ENCODE measurements at places on chromosomes 7 and 10.
A peak's percentile ranks its signal among the peaks of the same experiment; 100 is the strongest.

- H3K4me1 ChIP-seq: no peaks in the 10 kb centered on the region
- DNase-seq: no peak
- no peak overlapping the region for H3K4me3 ChIP-seq
- no peaks in the 10 kb centered on the region for H3K27me3 ChIP-seq
Observed at GRCh38 chr10:55214608-55215007, 413.6 kb upstream of the PCDH15 start.

- no peaks in the 10 kb centered on the region for H3K27me3 ChIP-seq
- no peaks in the 10 kb centered on the region for H3K4me1 ChIP-seq
- no peak for DNase-seq
- H3K36me3 ChIP-seq: no peaks in the 10 kb centered on the region
- H3K27ac ChIP-seq: no peak overlapping the region
Observed at GRCh38 chr7:152723364-152723763, 36.2 kb upstream of the ACTR3B start.

DNA sequence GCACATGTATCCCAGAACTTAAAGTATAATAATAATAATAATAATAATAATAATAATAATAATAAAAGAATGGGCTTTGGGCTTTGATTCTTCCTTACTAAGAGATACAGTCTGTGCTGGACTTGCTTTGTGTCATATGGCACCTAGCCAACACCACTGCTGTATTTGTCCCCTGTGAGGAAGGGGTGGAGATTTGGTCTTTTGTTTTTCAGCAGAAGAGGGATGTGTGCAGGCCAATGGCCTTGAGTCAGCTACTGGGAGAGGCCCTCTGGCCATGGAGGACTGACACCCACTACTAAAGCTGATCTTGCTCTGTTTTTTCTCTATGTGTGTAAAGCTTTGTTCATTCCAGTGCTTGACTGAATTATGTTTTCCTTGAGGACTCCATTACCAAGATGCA lies 573.0 kb upstream of the PCDH15 start:
- no peak overlapping the region for H3K4me3 ChIP-seq
- H3K36me3 ChIP-seq: no peaks in the 10 kb centered on the region
- H3K27ac ChIP-seq: peak overlapping the region; percentile 75

GRCh38 chr10:45592926-45593325 lies 79.6 kb downstream of the ZFAND4 start:
- peaks cover 39% of the 10 kb centered on the region for H3K4me1 ChIP-seq
- peaks cover 10% of the 10 kb centered on the region for H3K36me3 ChIP-seq
- H3K27ac ChIP-seq: no peak overlapping the region

DNA sequence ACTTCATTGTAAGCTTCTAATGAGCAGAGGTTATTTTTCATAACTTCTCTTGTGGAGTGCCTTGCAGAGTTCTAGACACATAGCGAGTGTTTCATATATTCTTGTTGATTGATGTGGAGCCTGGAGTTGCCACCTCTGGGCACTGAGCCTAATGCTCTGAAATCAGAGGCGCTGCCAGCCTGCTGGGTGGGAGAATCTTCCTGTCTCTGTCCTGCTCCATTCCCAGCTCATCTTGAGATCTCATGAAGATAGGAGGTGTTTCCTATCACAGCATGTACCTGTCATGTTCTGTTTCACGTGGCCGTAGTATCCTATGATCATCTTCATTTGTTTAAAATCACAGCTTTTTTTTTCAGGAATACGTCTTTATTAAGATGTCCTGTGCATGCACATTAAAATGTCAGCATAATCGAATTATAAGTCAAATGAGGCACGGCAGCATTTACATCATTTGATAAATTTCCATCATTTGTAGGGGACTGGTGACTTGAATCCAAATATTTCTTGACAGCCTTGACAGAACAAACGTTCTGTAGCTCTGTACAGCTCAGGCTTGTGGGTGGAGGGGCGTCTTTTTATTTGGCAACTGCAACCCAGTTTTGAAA lies 393.0 kb downstream of the PHTF2 start:
- no peaks in the 10 kb centered on the region for H3K27me3 ChIP-seq
- H3K27ac ChIP-seq: no peak overlapping the region
- no peak overlapping the region for H3K4me3 ChIP-seq
- H3K36me3 ChIP-seq: no peaks in the 10 kb centered on the region
- no peak for DNase-seq

GRCh38 chr10:47243791-47244190 lies 56.2 kb upstream of the GDF10 start:
- H3K36me3 ChIP-seq: no peaks in the 10 kb centered on the region
- peaks cover 73% of the 10 kb centered on the region for H3K27me3 ChIP-seq
- no peak overlapping the region for H3K27ac ChIP-seq

- no peak overlapping the region for H3K4me3 ChIP-seq
- H3K36me3 ChIP-seq: no peaks in the 10 kb centered on the region
- H3K27ac ChIP-seq: no peak overlapping the region
- no peaks in the 10 kb centered on the region for H3K27me3 ChIP-seq
- no peaks in the 10 kb centered on the region for H3K4me1 ChIP-seq
Observed at GRCh38 chr7:6092953-6093354, 61.8 kb downstream of the ANKRD61 start.

GRCh38 chr7:101884671-101885596 lies 67.5 kb downstream of the CUX1 start:
- H3K4me3 ChIP-seq: no peak overlapping the region
- H3K4me1 ChIP-seq: peaks cover 74% of the 10 kb centered on the region
- H3K27ac ChIP-seq: peak overlapping the region; percentile 69
- no peaks in the 10 kb centered on the region for H3K36me3 ChIP-seq
- no peaks in the 10 kb centered on the region for H3K27me3 ChIP-seq
- no peak for DNase-seq

GRCh38 chr10:29163746-29164145 lies 125.1 kb upstream of the LYZL1 start:
- H3K27ac ChIP-seq: no peak overlapping the region
- H3K27me3 ChIP-seq: no peaks in the 10 kb centered on the region
- H3K36me3 ChIP-seq: no peaks in the 10 kb centered on the region
- DNase-seq: no peak
- H3K4me3 ChIP-seq: no peak overlapping the region

- H3K4me3 ChIP-seq: no peak overlapping the region
- no peak overlapping the region for H3K27ac ChIP-seq
- H3K4me1 ChIP-seq: peaks cover 4% of the 10 kb centered on the region
Observed at GRCh38 chr10:7417807-7418206, 7.0 kb upstream of the SFMBT2 start.

- H3K27ac ChIP-seq: no peak overlapping the region
- no peaks in the 10 kb centered on the region for H3K36me3 ChIP-seq
- no peak for DNase-seq
- H3K4me1 ChIP-seq: no peaks in the 10 kb centered on the region
- H3K27me3 ChIP-seq: no peaks in the 10 kb centered on the region
Observed at GRCh38 chr7:108839076-108839475, 269.4 kb downstream of the DNAJB9 start.

DNA sequence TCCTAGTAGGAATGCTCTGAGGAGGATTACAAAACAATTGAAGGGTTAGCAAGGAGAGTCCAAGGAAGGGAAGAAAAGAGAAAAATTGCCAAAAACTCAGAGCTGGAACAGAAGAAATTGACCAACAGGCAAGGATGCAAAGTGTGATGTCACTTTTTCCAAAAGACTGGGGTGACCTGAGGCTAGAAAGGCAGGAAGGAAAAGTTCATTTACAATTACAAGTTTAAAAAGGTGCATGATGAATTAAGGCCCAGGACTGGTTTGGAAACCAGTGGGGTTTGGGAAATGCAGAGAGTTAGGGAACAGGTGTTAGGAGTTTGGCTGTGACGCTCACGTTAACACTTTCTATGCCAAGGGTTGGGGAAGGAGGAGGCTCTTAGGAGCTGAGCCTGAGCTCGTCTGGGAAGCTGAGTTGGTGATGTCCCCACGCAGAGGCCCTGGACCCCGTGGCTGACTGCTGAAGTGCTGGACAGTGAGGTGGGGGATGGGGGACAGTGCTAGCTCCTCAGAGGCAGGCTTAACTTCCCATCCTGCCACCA lies 92.6 kb upstream of the PODXL start:
- peaks cover 25% of the 10 kb centered on the region for H3K4me1 ChIP-seq
- peak overlapping the region; percentile 58 for H3K27ac ChIP-seq
- no peak for DNase-seq
- no peaks in the 10 kb centered on the region for H3K27me3 ChIP-seq
- H3K4me3 ChIP-seq: no peak overlapping the region

DNA sequence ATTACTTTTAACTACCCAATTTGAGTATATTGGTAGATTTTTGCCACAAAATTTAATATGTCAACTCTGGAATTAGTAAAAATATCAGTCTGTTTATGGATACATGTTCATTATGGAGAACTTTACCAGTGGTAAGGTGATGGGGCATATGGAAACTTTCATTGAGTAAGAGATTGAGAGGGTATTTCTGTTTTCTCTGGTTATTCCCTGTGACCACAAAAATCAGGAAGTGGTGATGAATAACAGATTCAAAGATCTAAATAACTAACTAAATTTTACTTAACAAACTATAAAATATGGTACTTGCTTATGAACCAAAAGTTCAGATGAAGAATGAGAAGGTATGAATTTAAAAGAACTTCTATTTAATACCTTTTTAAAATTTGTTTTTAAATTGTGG lies 22.1 kb upstream of the STEAP4 start:
- no peak overlapping the region for H3K4me3 ChIP-seq
- H3K27ac ChIP-seq: peak overlapping the region; percentile 45
- no peaks in the 10 kb centered on the region for H3K36me3 ChIP-seq
- peaks cover 8% of the 10 kb centered on the region for H3K4me1 ChIP-seq

DNA sequence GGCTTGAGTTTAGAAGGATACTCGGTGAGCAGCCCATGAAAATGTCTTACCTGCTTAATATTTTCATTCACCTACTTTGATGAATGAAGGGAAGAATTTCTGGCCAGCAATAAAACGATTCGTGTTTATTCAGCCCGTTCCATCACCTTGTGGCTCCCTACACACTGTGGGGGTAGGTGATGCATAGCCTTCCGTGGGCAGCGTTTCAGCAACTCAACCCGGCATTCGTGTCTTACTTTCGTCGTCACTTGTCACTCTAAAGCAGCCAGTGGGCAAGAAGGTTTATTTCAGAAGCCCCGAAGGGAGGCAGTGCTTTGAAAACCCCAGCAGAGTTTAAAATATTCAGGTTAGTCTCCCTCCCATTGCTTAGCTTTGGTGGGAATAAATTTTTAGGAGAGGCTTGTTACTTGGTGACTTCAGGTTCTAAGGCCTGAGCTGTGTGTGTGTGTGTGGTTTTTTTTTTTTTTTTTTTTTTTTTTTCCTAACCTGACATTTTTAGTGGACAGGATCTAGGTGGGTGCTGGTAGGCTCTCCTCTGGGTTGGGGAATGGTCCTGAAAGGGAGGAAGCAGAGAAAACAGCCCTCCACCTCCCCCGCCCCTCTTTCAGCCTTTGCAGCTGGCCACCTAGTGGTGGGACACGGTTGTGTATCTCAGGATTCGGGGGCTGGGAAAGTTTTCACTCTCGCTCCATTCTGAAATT lies 1.8 kb downstream of the GRK5 start:
- H3K4me1 ChIP-seq: peaks cover 79% of the 10 kb centered on the region
- peaks cover 7% of the 10 kb centered on the region for H3K36me3 ChIP-seq
- peak; percentile 75 for DNase-seq
- H3K4me3 ChIP-seq: peak overlapping the region; percentile 97
- H3K27me3 ChIP-seq: no peaks in the 10 kb centered on the region

- H3K36me3 ChIP-seq: peaks cover 46% of the 10 kb centered on the region
- H3K4me3 ChIP-seq: no peak overlapping the region
- H3K4me1 ChIP-seq: peaks cover 4% of the 10 kb centered on the region
- DNase-seq: no peak
- no peak overlapping the region for H3K27ac ChIP-seq
Observed at GRCh38 chr10:412109-412508, 276.9 kb downstream of the ZMYND11 start.

- peaks cover 76% of the 10 kb centered on the region for H3K4me1 ChIP-seq
- H3K4me3 ChIP-seq: no peak overlapping the region
- H3K27ac ChIP-seq: no peak overlapping the region
- no peaks in the 10 kb centered on the region for H3K36me3 ChIP-seq
Observed at GRCh38 chr10:132562177-132562915, 24.8 kb downstream of the INPP5A start.

GRCh38 chr7:43309706-43310022 lies 197.2 kb downstream of the HECW1 start:
- H3K36me3 ChIP-seq: no peaks in the 10 kb centered on the region
- peaks cover 22% of the 10 kb centered on the region for H3K27me3 ChIP-seq
- no peak overlapping the region for H3K27ac ChIP-seq

DNA sequence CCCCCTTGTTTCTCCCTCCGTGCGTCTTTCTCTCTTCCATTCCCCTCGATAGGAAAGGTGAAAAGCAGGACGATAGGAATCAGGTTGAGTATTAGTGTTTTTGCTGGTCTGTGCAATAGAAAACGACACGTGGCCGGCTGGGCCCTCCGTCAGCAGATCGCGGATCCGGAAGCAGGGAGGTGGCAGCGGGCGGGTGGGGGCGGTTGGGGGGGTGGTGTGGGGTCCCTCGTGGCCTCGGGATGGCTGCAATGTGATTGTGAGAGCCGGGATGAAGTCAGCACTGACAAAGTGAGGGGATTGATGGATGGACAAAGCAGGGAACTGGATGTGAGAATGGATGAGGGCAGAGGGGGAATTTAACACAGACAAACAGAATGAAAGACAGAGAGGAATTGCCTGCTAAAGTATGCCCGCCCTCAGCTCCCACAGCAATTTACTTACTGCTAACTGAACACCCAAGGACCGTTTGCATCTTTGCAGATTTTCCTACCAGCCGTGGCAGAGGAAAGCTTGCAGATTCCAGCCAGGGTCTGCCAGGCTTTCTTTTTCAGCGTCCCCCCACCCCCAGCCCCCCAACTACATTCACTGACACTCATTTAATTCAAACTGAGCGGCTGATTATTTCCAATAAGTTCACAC lies 280.9 kb downstream of the LRMDA start:
- H3K4me3 ChIP-seq: no peak overlapping the region
- H3K4me1 ChIP-seq: no peaks in the 10 kb centered on the region
- no peak for DNase-seq
- no peak overlapping the region for H3K27ac ChIP-seq

- H3K27me3 ChIP-seq: no peaks in the 10 kb centered on the region
- peak; percentile 41 for DNase-seq
- H3K27ac ChIP-seq: peak overlapping the region; percentile 97
- H3K36me3 ChIP-seq: no peaks in the 10 kb centered on the region
- peaks cover 45% of the 10 kb centered on the region for H3K4me1 ChIP-seq
Observed at GRCh38 chr10:91163869-91164474, 56.5 kb upstream of the PCGF5 start.

GRCh38 chr10:49024484-49024883 lies 84.8 kb upstream of the LRRC18 start:
- H3K36me3 ChIP-seq: peaks cover under 1% of the 10 kb centered on the region
- H3K4me1 ChIP-seq: peaks cover 28% of the 10 kb centered on the region
- H3K27ac ChIP-seq: peak overlapping the region; percentile 74
- H3K27me3 ChIP-seq: no peaks in the 10 kb centered on the region
- H3K4me3 ChIP-seq: no peak overlapping the region
- no peak for DNase-seq

DNA sequence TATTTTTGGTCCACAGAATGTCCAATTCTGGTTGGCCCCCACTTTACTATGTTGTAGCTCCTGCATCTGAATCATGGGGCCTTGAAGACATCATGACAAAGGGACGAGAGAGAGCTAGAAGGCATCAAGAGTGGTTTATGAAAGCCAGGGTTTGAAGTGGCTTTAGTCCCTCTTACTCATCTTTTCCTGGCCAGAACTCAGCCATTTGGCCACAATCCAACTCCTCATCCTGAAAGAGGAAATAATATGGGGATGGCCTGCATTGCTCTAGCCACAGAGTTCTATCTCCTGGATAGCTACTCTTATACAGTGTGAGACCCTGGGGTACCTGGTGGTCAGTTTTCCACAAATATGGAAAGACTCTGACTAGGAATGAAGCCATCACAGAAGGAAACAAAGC lies 418.9 kb downstream of the XPNPEP1 start:
- no peak overlapping the region for H3K4me3 ChIP-seq
- DNase-seq: no peak
- no peaks in the 10 kb centered on the region for H3K36me3 ChIP-seq
- no peaks in the 10 kb centered on the region for H3K4me1 ChIP-seq
